HTR-8/SVneo (cell line): ENCODE measurements at places on chromosomes 5 and 9.
A peak's percentile ranks its signal among the peaks of the same experiment; 100 is the strongest.

- no peak for DNase-seq
These were observed 139.7 kb downstream of the CEP120 start for GRCh38 chr5:123283499-123283898.

DNA sequence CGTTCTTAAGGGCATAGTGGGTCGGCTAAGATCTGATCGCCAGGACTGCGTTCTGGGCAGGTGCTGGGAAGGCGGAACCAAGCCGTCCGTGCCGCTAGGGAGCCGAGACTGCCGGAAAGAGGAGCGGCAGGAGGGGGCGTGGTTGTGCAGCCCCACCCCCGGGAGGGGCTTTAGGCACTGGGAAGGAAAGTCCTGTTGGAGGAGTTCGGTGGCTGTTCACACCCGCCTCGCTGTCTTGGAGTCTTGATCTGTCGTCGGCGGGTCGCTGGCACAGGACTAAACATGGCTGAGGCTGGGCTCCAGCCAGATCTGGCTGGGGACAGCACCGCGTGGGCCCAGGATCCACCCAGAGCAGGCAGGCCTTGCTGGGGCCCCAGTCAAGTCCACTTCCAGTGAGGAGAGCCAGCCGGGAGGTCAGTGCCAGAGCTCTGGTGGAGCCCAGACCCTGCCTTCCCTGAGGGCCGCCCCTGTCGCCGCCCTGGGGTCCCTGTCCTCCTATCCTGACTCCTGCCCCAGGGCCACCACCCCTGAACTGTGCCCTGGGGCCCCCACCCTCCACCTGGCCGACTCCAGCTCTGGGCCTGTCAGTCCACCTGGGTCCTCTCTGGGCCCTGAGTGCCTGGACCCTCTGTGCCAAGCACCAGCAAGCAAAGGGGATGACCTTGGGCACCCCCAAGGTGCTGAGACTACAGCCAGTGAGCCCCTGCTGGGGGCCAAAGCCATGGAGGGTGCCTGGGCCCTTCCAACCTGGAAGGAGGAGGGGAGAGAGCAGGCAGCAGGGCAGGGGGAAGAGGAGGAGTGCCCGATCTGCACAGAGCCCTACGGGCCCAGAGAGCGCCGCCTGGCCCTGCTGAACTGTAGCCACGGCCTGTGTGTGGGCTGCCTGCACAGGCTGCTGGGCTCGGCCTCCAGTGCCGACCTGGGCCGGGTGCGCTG is 4.5 kb downstream of the RNF208 start:
- no peak for DNase-seq

DNA sequence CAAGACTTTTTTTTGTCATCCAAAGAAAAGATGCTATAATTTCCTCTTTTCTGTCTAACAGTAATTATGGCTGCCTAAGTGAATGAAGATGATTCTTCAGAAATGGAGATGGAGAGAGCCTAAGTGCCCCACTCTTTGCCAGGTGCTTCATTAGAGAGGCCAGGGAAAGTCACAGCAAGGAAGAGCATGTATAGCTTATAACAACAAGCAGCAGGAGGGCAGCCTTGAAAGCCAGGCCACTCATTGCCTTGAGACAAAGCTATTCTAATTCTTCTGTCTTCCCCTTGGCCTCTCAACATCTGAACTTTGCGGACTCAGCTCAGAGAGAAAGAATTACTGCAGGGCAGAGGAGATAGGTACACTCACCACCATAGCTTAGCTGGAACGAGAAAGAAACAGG is 112.0 kb upstream of the ZNF366 start:
- no peak for DNase-seq

DNA sequence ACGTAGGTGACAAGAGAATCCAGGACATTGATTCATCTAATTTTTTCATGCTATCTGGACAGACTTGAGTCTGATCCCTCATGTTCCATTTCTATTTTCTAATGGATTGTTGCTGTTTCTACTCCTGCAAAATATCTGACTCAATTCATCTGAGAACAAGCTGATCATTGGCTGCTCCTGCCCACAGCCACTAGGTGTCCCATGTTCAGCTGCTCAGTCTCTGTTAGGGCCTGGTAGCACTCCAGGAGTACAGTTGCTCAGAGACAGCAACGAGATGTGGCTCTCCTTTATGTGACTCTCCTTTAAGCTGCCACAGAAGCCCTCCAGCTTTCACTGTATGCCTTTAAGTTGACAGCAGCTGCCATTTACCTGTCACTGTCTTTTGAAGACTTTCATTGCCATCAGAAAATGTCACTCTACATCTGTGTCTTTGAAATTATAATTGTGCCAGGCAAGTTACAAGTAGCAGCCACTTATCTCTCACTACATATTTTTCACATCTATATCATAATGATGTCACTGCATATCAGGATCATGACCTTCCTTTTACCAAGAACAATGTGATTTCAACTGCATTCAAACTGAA is 1944.2 kb upstream of the NUDT12 start:
- no peak for DNase-seq

DNA sequence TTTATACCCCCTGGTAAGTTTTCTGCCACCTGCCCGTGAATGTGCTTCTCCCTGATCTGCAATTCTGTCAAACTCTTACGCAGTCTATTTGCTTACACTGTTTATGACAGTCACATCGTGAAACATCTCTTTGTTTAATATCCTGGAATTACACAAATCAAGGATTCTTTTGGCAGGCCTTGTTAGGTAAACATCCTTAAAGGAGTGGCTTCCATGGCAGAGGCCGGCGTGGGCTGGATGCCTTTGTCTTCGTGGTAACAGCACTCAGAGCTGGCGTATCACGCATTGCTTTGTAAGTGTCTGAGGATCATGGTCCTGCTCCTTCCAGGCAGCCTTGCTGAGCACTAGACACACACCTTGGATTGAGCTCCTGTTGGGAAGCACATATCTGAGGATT is 145.7 kb downstream of the IRX1 start:
- no peak for DNase-seq

- no peak for DNase-seq
These were observed 59.1 kb upstream of the FBXW11 start for GRCh38 chr5:172065431-172066065.

DNA sequence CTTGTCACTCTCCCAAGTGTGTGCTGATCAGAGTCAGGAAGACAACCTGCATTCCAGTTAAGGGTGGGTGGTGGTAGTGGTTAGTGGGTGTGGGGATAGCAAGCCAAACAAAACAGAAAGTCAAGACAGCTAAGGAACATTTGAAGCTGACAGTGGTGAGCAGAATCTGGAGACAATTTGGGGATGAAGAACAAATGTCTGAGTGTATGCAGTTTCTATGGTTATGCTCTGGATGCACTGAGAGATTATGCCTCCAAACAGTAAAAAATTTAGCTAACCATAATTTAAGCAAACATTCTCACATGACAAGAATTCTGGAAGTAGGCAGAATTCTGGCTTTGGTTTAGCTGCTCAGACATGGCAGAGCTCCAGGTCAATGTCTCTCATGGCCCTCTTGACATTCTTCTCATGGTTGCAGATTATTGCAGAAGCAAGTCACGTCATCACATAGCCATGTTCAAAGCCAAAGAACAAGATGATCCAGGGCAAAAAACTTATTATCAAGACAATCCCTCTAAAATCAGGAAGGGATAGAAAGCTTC is 148.7 kb downstream of the LURAP1L start:
- DNase-seq = no peak

DNA sequence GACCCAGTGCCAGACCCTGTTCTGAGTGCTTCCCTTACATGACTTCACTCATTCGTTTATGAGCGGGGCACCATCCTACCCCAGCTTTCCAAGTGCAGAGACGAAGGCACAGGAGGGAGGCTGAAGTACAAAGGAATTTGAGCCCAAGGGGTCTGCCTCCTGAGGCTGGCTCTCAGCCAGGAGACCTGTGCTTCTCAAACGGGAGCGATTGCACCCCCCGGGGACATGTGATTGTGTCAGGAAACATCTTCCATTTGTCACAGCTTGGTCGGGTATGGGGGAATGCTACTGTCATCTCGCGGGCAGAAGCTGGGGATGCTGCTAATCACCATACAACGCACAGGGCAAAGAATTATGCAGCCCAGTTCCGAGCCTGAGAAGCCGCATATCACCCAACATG is 23.9 kb downstream of the ADCY2 start:
- DNase-seq = no peak

DNA sequence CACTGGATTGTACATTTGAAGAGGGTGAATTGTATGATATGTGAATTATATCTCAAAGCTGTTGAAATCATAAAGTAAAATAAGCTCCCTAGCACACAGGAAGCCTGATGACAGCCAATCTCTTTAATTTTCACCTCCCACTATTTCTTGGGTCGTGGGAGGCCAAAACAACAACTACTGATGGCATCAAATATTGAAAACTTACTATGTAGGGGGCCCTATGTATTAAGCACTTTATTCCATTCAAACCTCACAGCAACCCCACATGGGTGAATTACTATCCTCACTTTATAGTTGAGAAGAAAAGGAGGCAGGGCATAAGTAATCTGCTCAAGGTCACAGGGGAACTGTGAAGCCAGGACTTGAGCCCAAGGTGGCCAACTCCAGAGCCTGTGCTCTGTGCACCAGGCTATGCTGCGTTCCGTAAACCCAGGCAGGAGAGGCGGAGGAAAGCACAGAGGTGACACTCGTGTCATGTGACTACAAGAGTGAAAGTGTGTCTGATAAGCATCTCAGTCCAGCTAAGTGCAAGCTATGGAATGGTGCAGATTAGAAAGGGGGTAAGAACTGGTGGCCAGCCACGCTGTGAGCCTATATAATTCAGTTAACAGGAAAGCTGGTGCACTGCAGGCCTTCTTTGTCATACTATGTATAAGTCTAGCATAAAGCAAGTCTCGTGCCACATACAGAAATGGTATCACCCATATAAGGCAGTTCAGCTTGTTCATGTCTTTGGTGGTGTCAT is 221.0 kb downstream of the DCP2 start:
- DNase-seq = no peak

DNA sequence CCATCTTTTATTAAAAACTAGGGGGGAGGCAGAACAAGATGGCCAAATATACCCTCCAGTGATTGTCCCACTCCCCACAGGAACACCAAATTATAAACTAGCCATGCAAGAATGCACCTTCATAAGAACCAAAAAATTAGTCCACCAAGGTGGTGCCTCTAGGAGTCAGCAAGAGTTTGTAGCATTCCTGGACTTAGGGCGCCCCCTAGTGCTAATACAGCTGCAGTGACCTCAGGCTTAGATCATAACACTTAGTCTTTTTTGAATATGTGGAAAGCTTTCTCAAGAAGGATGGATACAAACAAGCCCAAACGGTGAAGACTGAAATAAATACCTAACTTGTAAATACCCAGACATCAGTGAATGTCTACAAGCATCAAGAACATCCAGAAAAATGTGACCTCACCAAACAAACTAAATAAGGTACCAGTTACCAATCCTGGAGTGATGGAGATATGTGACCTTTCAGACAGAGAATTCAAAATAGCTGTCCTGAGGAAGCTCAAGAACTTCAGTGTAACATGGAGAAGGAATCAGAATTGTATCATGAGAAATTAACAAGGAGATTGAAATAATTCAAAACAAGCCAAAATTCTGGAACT is 19.3 kb downstream of the PPIP5K2 start:
- peak; percentile 56 for DNase-seq

DNA sequence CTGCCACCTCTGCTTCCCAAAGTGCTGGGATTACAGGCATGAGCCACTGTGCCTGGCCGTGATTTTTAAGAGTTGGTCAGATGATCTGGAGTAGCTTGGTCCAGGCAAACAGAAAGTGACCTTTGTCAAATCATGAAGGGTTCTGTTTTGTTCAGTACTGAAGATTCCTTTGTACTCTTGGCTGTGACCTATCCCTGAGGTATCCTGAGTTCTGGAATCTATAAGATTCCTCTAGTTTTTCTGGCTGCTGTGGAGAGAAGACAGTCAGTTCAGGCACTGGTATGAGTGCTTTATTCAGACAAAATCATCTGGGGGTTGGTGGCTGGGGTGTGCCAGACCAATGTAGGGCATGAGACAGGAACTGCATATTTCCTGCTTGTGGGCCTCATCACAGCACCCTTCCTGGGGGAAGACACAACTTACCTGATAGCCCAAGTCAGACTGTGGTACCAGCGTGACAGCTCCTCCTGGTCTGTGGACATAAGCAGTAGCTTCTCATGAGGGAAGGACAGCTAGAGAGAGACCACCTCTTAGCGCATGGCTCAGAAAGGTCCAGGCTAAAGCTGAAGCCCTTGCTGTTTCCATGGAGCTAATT is 3.1 kb downstream of the ARHGEF39 start:
- no peak for DNase-seq
